SK-N-SH (cell line): ENCODE measurements at places on chromosomes 5 and 9.
A peak's percentile ranks its signal among the peaks of the same experiment; 100 is the strongest.

GRCh38 chr9:94645901-94646300, 6.6 kb upstream of the FBP1 start:
- DNase-seq: no peak

GRCh38 chr9:95316794-95317118, 753 bp downstream of the FANCC start:
- DNase-seq: peak; percentile 90

GRCh38 chr5:102875721-102876123, 120.6 kb downstream of the PAM start:
- DNase-seq: no peak

DNA sequence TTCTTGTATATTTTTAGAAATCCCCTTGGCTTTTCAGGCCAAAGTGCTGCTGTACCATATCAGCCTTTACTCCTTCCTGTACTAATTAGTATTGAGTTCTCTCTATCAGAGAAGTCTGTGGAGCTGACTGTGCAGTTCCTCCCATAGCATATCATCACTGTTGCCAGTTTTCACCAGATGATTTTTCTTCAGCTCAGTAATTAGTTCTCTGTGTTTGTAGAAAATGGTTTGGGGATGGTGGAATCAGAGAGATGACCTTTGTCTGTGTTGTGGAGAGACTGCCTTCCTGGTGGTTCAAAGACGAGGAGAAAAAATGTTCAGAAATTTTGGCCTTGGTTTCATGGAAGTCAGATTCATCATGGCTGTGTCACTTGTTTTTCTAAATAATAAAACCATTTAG, 227.5 kb upstream of the ACTBL2 start:
- DNase-seq: no peak
